Fibroblast of mammary gland (primary cell): ENCODE measurements at places on chromosomes 7 and 10.

- DNase-seq = peak; percentile 32
Observed at GRCh38 chr7:13288516-13288915, 601.1 kb downstream of the ARL4A start.

DNA sequence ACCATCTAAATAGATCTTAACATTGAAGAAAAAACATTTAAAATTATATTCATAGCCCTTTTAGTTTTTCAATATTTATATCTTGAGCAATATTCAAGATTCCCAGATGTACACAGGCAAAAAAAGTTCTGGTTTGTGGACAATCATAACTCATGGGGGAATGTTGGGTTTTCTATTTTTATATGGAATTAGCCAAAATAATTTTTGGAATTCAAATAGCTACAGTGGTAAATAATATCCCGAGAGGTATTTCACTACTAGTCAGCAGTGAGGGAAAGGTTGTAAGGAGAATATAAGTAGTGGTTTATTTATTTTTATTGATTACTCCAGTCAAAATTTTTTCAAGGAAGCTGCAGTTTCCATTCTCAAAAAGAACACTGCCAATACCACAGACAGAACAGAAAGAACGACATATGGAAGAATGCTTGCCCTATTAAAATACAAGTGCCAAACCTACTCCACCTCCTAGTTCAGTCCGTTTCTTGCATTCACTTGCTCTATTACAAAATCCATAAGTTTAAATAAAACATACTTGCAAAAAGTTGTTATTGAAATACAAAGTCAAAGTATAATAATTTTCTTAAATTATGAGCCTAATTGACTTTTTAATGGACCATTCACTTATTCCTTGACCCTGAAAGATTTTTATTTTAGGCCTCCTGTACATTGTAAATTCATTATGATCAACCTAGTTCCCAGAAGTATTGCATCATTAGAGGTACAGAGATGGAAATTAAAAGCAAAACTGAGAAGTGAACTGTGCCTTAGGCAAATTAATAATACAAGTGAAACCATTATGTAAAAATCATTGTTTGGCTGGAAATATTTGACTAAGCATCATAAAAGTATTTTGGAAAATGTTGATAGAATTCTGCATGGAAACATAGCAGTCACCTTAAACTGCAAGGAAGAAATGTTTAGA is 533.2 kb downstream of the PARD3 start:
- no peak for DNase-seq

GRCh38 chr10:59508296-59508695 is 145.9 kb upstream of the FAM13C start:
- DNase-seq = peak; percentile 31

GRCh38 chr10:71613261-71613777 is 106.3 kb downstream of the C10orf105 start:
- DNase-seq = peak; percentile 44

DNA sequence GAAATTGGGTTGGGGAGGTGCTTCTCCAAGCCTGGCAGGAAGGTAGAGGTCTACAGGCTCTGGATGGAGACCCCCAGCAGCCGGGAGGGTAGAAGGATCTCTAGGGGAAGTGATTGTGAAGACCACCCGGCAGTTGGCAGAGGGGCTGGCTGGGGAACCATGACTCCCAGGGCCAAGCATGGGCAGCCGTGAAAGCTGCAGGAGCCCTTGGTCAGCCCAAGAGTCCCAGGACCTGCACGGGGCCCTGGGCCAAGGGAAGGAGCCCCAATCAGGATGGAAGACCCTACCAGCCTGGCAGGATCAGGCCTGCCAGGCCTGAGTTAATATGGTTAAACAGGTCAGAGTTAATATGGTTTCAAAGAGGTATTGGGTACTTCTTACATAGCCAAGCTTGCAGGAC is 126.3 kb upstream of the NANOS1 start:
- DNase-seq = no peak

GRCh38 chr10:118692872-118693271 is 61.9 kb downstream of the CACUL1 start:
- peak; percentile 98 for DNase-seq

GRCh38 chr7:137994216-137994615 is 7.7 kb downstream of the CREB3L2 start:
- DNase-seq = no peak

DNA sequence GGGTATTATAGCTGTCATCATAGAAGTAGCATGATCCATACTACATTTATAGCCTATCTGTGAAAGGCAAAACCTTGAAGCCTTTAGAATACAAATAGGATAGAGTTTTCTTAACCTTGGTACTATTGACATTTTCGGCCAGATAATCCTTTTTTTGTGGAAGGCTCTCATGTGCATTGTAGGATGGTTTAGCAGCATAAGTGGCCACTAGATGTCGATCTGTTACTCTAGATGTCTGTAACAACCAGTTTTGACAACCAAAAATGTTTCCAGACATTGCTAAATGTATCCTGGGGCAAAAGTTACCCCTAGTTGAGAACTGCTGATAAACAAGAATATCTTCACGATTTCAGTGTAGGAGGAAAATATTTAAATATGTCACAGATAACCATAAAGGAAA is 319.4 kb upstream of the GALNT17 start:
- DNase-seq = no peak

DNA sequence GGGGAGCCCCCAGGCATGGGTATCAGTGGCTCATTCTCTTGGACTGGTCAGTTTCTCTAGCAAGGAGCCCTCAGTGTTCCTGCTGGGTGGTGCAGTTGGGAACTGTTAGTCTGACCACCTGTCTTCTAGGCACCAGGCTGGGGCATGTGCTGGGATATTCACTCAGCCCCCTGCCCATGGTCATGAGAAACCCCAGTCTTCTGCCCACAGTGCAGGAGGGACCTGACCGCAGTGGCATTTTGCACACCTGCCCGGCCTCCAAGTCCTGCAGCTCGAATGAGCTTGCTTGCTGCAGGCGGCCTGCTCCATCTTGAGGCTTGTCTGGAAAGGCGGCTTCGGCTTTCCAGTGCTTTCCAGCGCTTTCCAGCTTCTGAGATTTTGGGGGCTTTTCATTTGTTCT is 36.3 kb downstream of the CUX1 start:
- no peak for DNase-seq

GRCh38 chr7:28815369-28815927 is 142.7 kb downstream of the TRIL start:
- peak; percentile 28 for DNase-seq

DNA sequence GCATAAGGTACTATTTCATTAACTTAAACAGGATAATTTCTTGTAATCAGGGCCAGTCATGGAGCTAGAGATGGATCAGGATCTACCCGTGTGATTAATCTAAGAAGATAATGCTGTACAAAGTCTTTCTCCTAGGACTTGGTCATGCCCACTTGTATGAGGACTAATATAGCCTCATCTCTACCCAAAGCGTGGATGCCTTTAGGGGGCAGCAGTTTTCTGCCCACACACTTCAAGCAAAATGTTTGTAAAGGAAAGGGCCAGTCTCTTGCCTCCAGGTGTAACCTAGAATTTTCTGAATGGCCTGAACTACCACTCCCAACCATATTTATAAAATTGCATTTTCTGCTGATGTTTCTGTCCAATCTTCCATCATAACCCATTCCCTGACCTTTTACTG is 764.0 kb upstream of the IGFBP3 start:
- peak; percentile 6 for DNase-seq

DNA sequence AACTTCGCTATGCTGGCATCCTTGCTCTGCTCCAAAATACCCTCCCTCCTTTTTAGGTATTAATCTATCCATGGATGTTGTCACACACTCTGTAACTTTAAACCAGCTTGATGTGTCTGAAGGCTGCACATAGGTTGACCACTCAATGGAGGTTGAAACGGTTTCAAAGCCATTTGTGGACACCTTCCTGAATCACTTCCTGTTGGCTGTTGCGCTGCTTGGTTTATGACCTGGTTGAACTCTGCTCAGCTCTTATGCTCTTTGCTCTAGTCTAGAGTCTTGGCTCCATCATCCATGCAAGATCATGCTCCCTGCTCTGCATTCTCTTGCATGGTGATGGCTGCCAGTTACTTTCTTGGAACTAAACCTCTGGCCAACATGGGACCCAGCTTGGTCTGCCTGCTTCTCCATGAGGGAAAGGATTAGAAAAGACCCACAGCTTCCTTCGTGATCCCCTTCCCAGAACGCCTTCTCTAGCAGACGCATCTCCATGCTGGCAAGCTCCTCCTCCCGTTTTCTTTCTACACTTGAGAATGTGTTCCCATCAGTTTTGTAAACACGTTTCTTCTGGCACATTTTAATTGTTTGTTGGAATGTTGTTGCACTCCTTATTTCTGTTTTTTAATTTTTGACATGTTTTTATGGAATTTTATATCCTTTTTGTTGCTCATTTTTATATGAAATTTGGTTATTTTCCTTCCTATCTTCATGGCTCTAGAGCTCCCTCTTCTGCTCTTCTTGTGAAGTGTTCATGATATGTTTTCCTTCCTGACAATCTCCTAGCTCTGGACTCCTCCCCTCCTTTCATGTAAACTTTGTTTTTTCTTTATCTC is 149.8 kb downstream of the XPNPEP1 start:
- DNase-seq = peak; percentile 46

DNA sequence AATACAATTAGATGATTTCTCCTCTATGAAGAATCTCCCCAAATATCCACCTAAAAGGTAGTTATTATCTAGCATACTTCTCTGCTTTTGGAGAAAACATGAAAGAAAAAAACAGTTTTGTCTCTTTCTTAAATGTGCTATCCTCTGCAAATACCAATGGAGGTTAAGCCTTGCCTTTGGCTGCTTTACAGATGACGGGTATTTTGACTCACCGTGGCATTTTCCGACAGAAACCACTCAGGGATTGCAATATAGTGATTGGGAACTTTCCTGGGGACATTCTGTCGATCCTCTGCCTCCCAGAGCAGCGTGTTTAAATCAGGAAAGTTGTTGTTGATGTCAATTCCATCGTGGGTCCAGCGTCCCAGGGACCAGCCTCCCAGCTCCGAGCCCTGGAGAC is 100.6 kb downstream of the GPR26 start:
- DNase-seq = no peak

DNA sequence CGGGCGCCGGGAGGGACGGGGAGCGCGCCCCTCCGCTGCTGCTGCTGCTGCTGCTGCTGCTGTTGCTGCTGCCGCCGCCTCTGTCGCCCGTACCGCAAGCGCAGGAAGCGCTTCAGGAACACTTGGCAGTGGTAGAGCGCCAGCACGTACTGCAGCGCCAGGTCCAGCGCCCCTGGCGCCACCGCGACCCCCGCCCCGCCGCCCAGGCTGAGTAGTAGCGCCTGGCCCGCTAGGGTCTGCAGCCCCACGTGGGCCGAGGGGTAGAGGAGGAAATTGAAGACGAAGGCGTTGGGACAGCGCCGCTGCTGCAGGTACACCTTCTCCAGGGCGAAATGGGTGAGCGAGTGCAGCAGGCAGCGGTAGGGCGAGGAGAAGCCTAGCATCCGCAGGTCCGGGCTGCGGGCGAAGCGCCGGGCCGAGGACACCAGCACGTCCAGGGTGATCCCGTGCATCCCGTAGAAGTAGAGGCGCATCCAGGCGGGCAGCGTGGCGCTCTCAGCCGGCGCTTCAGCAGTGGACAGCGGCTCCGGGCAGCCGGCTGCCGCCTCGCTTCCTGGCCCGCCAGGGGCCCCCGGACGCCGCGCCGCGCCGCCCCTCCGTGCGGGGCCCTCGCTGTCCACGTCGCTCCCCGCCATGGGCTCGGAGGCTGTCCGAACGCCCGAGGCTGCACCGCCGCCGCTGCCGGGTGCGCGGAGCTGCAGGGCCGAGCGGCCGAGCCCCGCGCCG is at the start of gene TMEM229A:
Gene TMEM229A (minus strand): TSS at position 699 of the 726 bp plus-strand sequence. CDS start 64 bp downstream, at position 635.
- peak; percentile 7 for DNase-seq

DNA sequence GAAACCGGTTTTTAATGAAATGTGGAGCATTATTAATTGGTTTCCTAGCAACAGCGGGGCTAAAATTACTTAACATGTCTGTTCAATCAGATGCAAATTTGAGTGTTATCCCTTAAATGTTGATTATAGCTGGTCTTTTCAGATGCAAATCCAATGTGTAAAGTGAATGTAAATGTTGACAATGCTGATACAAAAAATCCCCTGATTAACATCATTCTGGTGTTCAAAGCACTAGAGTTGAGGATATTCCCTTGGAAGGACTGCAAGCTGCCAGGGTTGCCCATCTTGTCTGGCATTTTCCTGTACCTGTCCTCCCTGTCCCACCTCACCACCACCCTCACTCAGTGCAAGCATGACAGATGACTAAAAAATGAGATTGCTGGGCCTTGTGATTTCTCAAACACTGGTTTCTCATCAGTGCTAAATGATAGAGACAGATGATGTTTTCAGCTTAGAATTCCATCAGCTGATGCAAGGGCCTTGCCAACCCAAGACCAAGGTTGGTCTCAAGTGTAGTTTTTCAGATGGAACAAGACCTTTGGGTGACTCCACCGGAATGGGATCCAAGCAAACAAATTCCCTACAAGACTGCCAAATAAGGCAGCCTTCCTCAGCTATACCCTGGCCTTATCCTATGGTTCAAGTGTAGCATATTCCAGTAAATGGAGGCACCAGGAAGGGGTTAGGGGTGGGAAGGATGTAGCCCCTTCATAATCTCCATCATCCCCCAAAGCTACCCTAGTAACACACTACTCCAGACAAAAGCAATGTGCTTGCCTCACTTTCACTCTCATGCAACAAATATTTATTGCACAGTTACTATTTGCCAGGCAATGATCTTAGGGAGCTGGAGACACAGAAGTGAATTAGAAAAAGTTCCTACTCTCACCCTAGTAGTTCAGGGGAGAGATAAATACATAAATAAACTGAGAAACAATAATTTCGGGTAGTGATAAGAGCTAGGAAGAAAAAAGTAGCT is 54.9 kb downstream of the JAZF1 start:
- DNase-seq = peak; percentile 47

DNA sequence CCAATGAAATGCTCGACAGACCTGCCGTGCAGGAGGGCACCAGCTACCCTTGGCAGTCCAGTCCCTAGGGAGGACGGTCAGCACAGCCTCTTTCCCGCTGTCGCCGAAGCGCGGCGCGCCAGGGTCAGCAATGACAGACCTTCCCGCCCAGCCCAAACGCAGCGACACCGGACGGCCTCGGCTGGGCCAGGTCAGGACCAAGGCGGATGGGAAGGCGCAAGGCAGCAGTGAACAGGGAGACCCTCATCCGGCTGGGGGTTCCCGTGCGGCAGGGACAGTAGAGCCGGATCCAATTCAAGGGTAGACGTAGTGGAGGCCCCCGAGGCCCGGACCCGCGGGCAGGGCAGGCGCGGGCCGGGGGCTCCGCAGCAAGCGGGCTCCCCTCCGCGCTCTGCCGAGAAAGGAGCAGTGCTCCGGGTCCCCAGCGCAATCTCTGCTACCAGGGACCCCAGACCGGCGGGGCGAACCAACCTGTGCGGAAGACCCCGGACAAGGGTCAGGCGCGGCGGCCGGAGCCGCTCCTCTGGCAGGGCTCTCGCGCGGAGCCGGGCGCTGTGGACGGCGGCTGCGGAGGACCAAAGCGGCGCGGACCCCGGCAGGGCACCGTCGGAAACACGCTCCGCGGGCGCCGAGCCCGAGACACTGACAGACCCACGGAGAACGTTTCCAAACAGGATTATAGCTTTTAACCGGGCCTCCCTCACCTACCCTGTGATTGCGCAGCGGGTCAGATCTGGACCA is at the start of gene SEC31B:
Gene SEC31B (minus strand): TSS at position 551 of the 741 bp plus-strand sequence. CDS start 2,909 bp downstream, outside the sequence.
- no peak for DNase-seq

- DNase-seq = peak; percentile 79
Observed at GRCh38 chr10:17562614-17563013, 54.6 kb downstream of the HACD1 start.
